ENCODE measurements at places on chromosomes 11 and 22.

- peak; percentile 83 for DNase-seq
Measured at GRCh38 chr11:7512525-7513233, 1.1 kb upstream of the PPFIBP2 start.

DNA sequence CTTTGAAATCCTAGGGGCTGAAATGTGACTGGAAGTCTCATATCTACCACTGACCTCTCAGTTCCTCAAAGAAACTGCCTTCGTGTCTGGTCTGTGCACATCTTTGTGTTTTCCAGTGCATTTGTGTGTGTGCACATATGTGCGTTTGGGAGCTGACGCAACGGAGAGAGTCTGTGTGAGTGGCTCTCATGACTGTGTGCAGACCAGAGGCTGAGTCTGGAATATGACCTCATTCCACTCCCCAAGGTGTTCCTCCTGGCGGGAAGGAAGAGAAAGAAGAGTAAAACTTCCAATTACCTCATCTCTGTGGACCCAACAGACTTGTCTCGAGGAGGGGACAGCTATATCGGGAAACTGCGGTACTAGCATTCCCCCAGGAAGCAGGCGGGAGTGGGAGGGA, 16.5 kb downstream of the TUB start:
- DNase-seq = no peak

DNA sequence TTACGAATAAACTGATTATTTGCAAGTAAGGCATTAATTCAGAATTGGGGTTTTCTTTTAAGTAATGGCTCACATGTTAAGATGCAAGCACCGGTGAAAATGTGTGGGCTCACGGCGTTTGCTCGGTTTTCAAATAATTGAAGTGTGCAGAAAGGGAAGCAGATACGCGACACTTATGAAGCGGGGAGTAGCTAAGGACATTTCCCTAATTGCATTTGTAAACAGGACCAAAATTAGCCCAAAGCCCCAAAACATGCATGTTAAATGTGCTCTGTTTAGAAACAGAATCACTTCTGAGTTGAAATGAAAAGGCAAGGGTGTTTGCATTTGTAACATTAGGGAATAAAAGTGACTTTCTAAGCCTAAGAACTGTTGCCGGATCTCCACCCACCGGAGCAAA, 61.3 kb downstream of the ELFN2 start:
- DNase-seq = no peak

DNA sequence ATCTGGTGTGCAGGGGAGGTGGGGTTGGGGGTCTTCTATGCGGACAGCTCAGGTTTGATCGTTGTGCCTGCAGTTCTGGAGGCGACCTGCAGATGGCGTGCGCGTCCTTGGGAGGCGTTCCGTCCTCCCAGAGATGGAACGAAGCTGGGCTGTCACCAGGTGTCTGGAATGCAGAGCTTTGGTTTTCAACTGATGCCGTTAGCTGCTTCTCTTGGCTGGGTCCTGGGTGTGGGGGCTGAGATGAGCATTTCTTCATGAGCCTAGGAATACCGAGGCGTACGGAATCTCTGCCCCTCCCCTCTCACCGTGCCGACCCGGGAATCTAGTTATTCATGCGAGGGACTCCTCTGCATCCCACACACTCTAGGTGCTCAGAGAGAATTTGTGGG, 98.6 kb downstream of the CEP164 start:
- peak; percentile 60 for DNase-seq

DNA sequence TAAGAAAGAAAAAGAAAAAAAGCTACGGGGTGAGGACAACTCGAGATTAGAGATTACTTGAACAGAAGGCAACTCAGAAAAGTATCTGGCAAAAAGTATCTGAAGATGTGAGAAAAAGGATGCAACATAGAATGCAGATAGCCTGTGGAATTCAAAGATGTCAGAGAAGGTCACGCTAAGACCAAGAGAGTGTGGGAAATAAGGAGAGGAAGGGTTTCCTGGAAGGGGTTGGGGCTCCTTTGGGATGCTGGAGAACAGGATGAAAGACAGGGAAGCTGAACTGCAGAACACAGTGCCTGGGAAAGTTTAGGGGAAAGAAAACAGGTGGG, 1.2 kb downstream of the GUCY1A2 start:
- no peak for DNase-seq

DNA sequence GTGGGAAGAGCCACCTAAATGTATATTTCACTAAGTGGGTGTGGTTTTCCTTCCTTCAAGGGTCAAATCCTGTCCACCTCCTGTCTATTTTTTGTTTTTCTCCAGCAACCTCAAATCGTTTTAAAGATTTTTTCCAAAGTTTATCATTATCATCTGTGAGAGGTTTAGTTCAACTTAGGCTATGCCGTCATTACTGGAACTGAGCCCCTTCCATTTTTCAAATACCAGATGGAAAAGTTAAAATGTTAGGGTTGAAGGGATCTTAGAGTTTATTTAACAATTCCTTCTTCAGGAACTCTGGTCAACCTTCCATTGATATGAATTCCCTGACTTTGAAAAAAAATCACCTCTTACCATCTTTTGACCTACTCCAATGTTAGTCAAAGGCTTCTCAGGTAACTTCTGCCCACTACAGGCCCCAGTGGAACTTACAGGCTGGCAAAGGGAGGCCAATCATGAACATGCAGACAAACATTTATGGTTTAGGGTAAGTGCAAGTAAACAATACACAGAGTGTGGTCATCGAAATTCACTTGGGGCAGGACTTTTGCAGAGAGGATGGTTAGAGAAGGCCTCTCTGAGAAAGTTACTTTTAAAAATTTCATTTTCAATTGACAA, 45.2 kb downstream of the SYN3 start:
- DNase-seq = no peak

DNA sequence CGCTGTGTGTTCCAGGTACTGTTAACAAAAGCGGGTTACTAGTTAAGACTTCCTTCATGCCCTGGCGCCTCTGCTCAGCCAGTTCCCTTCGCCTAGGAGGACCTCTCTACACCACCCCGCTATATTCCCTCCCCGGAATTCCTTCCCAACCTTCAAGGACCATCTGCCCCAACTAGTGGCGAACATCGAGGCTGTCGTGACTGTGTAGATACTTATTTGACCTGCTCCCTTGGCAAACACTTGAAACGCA, 450 bp upstream of the BCL2L13 start:
- no peak for DNase-seq

GRCh38 chr22:28710576-28711191, 30.9 kb downstream of the CHEK2 start:
- no peak for DNase-seq

DNA sequence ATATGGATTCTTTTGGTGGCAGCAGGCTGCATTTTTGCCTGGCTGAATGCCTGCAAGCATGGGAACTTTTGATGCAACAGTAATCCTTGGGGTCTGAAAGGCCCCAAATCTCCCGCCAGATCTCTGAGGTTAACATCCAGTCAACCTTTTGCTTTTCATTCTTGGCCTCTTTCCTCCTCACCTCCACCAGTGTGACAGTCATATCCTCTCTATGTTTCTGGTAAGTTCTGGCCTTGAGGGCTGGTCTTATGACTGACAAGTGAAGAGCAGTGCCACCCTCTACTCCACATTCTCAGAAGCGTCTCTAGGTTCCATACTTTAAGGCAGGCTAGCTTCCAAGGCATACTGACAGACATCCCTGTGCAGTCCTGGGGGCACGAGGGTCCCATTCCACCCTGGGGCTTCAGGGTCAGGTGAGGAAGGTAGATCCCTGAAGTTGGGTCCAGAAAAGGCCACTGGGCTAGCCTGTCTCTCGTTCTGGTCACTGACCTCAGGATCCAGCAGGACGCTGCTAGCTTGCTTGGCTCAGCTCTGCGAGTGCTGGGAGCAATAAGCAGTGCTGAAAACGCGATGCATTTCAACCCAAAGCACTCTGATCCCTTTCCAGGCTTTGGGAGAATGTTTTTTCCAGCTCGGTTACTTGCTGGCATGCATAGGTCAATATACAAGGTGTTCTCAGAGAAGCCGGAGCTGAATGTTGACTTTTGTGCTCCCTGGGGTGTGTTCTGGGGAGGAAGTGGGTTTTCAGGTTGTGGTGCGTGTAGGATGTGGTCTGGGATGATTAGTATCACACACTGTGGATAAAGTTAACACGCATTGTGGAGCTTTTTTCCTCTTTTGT, 75.2 kb downstream of the PTPRJ start:
- DNase-seq = no peak

- no peak for DNase-seq
Measured at GRCh38 chr11:102807921-102808320, 10.0 kb upstream of the MMP1 start.

DNA sequence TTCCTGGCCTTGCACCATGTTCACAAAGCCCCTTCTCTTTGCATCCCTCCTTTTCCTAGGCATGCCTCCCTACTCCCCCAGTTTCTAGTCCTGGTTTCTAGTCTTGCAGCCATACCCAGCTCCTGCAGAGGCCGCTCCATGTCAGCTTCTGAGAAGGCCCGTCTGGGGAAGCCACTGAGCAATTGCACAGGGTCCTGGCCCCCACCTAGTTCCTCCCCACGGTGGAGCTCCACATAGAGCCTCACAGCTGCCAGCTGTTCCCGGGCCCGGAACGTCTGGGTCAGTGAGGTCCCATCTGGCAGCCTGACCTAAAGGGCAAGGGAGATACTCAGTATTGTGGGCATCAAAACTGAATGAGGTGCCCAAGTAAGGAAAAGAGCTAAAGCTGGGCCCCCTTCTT, 2.2 kb downstream of the UBXN1 start:
- no peak for DNase-seq

DNA sequence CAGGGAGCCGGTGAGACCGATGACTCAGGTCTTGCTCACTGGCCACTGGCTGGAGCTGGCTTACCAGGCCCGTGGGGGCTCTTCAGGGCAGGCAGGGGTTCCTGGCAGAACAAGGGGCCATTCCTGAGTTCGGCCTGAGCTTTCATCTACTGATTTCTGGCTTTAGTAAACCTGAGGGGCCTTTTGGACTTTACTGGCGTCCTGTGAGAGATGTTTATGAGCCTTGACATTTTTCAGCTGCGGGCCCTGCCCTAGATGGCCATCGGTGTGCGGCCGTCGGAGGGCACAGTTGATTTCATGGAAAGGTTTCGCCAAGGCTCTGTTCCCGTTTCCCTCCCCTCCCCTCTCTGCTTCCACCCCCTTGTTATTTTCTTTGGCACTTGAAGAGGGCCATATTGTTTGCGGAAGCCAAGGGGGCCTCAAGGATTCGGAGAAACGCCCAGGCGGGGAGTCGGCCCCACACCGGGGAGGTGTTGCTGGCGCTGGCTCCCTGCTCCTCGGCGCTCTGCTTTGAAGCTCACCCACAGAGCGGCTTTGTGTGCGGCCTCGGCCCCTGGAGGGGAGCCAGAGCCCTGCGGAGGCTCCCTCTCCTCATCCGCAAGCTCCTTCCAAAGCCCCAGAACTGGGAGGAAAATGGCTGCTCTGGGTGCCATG, 17.7 kb downstream of the ELF5 start:
- DNase-seq = no peak

GRCh38 chr22:36549033-36549432, 20.1 kb upstream of the EIF3D start:
- no peak for DNase-seq
